ENCODE measurements at places on chromosomes 11 and 22.

DNA sequence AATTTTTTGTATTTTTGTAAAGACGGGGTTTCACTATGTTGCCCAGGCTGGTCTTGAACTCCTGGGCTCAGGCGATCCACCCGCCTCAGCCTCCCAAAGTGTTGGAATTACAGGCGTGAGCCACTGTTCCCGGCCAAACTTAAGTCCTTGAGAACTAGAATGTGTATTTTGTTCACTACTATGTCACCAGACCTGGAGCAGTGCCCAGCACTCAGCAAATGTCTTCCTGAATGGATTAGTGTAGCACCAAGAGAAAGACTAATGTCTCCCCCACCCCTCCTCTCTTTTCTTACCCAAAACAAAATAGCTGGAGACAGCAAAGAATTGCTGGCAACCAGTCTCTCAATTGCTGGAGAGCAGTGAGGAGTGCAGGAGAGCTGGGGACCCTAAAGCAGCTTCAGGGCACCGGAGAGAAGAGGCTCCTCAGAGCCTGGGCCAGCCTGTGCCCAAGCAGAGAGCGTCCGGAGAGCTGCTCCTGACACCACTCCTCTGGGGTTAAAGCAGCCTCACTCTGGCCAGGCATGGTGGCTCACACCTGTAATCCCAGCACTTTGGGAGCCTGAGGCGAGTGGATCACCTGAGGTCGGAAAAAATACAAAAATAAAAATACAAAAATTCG is 14.9 kb downstream of the SLC25A18 start:
- peak; percentile 34 for DNase-seq

GRCh38 chr11:8232414-8232813 is 31.3 kb downstream of the LMO1 start:
- DNase-seq = peak; percentile 52

DNA sequence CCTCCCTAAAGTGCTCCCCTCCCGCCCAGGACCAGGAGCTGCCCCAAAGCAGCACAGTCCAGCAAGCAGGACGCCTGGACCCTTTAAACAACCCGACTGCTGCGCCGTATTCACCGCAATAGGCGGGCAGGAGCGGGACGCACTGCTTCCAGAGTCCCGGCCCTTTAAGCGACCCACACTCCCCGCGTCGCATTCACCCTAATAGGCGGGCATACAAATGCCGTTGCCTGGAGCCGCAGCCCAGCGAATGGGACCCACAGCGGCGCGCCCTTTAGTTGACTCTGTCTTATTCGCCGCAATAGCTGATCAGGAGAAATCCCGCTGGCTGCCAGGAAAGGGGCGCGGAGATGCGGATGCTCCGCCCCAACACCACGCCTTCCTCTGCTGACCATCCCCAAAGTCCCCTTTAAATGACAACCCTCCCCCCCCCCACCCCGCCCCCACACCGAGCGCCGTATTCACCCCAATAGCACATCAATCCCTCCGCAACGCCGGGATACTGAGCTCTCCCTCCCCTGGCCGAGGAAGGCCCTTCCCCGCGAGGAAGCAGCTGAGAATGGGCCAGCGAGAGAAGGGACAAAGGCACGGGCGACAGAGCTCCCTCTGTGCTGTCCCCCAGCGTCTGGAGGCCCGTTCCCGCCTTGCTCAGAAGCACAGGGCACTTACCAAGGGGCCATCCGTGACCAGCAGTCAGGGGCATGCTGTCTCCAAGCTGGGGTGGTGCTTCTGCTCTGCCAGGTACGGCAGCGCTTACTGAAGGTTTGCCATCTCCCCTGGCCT is 4.7 kb downstream of the OSBPL5 start:
- peak; percentile 99 for DNase-seq

DNA sequence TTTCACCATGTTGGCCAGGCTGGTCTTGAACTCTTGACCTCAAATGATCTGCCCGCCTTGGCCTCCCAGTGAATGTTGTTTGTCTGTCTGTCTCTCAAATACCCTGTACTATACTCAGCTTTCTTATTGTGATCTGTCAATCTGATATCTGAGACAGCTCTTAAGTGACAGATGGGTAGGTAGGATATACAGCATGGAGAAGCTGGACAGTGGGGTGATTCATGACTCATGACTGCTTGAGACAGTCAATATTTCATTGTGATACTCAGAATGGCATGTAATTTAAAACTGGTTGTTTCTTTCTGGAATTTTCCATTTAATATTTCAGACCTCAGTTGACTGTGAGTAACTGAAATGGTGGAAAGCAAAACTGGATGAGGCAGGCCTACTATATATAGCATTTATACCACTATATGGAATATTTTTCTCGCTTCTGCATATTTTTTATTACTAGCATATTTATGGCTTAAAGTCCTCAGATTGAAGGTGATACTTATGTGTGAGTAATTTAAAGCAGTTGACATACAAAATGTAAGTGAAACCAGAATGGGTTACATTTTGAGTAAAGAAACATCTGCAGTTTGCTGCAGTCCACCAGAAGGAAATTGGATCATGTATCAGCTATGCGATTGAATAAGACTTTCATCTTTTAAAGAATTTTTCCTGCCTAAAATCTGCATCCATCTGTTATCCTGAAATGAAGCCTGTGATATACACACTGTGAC is 22.3 kb downstream of the ARHGAP42 start:
- no peak for DNase-seq

- no peak for DNase-seq
Measured at GRCh38 chr22:48167238-48167637, 1404.8 kb downstream of the TBC1D22A start.

GRCh38 chr22:44940130-44940529 is 69.7 kb downstream of the PHF21B start:
- DNase-seq = no peak

Data from posterior cingulate gyrus (tissue), 11 donors.